Aorta (tissue), 5 donors: ENCODE measurements at places on chromosomes 7 and 10.

GRCh38 chr7:152574892-152575548, 100.9 kb downstream of the XRCC2 start:
- DNase-seq = no peak

DNA sequence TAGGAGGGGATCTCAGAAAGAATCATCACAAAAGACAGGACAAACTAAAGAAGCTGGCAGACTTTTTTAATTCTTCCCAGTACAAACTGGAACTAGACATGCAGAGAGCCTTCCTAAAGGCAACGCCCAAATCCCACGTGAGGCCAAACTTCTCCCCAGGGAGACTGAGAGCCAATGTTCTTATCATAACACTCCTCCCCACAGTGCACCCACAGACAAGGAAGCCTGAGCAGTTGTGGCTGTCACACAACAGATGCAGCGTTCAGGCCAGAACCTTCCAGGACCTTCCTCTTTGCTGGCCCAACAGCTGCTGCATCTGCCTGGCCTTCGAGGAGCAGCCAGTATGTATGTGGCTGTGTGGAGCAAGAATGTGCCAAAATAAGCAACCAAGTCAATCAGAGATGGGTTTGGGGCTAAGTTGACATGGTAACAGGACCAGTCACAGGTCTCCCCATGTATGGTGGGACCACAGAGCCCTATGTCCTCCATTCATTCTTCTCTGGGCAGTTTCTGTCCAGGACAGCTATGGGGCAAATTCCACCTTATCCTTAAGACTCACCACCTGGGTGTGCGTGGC, 34.9 kb downstream of the SRPK2 start:
- DNase-seq = peak; percentile 71

GRCh38 chr7:126696256-126697038, 556.3 kb downstream of the GRM8 start:
- DNase-seq = no peak

DNA sequence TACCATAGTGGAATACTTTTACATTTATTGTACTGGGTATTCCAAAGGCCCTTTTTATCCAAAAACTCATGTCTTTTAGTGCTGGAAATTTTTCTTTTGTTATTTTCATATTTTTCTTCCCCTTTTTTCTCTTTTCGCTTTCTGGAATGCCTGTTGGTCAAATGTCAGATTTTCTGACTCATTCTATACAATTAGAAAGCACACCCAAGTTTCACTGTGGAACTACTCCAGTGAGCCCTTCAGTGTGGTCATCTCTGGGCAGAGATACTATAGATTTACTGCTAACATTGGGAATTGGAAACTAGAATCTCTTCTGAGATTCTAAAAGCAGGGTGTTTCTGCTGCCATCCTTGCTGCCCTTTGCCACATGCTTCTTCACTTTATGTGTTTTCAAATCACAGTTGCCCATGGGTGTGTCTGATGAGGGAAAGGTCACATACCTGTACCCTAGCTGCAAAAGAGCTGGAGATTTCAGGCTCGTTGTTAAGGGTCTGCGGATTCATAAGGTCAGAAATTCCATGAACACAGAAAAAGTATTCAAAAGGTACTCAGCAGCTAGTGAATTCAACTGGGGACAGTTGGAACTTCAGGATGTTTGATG, 5.6 kb upstream of the WASL start:
- DNase-seq = no peak

GRCh38 chr7:102994567-102994966, 80.0 kb downstream of the FBXL13 start:
- no peak for DNase-seq

DNA sequence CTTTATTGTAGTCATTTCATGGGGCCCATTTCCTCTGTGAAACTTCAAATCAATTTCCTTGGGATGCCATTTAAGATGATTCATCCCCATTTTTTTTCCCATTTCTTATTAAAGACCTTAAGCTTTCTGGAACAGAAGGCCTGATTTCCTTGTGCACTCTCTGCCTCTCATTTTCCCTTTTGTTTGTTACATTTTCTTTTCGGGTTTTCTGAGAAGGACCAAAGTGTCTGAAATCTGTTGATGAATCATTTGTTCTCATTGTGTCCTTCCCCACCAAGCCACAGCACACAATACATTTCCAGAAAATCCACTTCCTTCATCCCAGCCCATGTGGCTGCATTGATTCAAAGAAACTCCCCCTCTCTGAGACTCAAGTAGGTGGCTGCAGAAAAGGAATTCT, 372.4 kb downstream of the SFMBT2 start:
- no peak for DNase-seq

GRCh38 chr7:148967602-148968001, 60.7 kb downstream of the PDIA4 start:
- no peak for DNase-seq

DNA sequence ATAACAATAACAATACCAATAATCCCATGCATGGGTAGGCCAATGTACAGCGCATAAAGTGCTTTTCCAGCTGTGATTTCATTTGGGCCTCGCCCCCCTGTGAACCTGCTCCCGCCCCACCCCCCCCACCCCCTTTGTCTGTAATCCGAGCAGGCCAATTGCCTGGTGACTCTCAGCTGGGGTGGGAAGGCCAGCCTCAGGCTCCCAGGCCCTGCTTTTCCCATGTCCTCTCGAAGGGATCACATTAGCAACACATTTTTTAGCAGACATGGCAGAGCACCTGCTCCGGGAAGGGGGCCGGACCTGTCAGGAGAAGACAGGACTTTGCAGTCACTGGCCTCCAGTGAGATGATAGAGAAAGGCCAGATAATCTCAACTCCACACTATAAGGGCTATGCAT, 439.3 kb downstream of the RPS24 start:
- DNase-seq = no peak

- no peak for DNase-seq
These were observed 46.4 kb upstream of the SAMD8 start for GRCh38 chr10:75065076-75065475.

DNA sequence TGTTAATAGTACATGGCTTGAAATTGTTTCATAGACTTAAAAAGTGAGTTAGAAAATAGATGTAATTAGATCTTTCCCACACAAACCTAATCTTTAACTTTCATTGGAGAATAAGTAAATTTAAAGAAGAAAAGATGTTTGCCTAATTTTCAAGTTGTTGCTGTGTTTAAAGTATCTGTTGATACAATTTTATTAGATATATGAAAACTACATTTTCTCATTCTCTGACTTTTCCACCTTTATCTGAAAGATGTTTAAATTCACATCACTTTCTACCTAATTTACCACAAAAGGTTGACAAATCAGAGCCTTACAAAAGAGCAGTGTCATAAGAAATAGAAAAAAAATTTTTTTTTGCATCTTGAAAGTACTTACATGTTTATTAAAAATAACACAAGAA, 45.8 kb downstream of the SHOC2 start:
- DNase-seq = no peak

- no peak for DNase-seq
These were observed 168.7 kb upstream of the ITGB1 start for GRCh38 chr10:33126742-33127141.

DNA sequence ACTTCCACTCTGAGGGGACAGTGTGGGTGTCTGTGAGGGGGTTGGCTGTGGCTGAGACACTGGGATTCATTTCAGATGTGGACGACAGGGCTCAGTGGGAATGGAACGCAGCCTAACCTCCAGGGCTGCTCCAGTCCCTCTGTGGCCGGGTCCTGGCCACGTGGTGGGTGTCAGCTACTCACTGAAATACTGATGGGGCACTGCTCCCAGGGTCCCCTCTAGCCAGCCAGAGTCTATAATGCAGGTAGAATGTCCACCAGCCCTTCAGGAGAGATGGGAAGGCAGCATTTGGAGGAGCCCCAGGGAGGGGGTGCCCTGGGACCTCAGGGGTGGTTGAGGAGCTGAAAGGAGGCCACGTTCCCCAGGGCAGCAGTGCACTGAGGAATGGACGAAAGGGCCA, 87.2 kb upstream of the LANCL2 start:
- no peak for DNase-seq

DNA sequence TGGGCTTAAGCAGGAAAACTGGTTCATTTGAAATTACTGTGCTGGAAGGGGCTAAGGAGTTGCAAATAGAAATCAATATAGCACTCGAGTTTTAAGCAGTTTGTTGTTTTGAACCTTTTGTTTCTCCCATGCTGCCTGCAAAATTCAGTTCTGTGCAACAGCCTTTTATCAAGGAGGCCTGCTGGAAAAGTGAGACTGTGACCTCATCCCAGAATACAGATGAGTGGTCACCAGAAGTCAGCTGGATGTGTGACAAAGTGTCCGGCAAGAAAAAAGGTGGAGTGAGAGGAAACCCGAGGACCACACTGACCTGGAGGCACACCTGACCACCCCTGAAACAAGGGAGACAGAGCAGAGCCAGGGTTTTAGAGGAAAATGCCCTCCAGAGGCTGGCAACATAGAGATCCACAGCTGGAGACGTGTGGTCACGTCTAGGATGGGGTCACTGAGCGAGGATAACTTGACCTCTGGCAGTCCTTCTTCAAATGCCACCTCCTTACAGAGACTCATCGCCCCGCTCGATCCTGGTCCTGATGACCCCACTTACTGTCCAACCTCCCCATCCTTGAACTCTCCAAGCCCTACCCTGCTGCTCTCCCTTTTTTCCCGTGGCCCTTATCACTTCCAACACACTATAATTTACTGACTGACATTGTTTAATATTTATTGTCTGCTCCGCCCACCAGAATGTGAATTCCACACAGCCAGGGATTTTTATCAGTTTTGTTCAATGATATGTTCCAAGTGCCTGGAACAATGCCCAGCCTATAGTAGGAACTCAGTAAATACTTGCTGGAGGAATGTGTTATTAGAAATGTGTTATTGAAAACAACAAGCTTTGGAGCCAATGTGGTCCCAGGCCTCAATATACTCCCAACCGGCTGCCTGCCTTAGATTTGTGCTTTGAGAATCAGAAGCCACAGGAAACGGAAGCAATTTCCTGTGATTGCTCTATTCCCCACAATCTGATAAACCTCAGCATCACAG, 243.8 kb downstream of the GLI3 start:
- no peak for DNase-seq

GRCh38 chr10:130787821-130788220, 523.7 kb downstream of the TCERG1L start:
- no peak for DNase-seq

- DNase-seq = no peak
These were observed 32.0 kb downstream of the GPAM start for GRCh38 chr10:112151524-112152039.

DNA sequence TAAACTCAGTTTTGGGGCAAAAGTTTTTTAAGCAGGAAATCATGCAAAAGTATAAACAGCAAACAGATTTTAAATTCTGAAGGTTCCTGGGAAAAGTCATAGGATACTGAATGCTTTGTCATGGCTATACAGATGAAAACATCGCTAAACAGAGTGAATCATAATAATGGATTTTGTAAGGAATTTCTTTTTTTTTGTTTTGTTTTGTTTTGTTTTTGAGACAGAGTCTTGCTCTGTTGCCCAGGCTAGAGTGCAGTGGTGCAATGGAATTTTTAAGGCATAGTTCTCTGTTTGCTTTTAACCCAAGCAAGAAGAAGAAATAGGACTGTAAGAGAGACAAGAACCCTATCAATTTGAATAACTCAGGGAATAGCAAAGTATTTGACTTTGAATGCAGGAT, 285.3 kb downstream of the NRG3 start:
- no peak for DNase-seq

DNA sequence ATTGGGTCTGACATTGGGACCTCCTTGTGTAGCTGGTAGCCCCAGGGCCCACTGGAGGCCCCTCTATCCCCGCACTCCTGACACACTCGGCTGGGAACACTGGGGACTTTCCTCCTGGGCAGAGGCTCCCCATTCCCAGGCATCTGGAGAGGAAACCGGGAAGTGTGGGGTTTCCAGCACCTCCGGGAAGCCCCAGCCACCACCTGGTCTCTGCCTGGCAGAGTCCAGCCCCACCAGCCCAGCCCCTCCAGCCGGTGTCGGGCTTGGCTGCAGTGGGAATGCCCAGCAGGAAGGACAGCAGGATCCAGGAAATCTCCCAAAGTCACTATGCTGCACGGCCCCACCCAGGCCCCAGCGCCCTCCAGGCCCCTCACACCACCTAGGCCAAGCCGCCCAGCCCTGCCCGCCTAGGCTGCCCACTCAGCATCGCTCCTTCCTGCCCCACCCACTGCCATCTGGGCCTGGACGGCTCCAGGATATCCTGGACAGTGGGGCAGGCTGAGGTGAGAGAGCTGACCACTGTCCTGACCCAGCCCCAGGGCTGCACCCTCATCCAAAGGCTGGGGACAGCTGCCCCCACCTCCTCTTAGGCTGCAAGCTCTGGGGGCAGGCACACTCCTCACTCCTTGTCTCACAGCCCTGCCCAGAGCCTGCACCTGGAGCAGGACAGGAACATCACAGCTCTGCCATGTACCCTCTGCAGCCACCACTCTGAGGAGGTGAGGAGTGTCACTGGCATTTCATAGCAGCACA, 11.8 kb downstream of the RASGEF1A start:
- DNase-seq = peak; percentile 35

GRCh38 chr7:6691103-6691502, 15.6 kb downstream of the ZNF12 start:
- no peak for DNase-seq

- DNase-seq = no peak
These were observed 60.4 kb downstream of the EVX1 start for GRCh38 chr7:27303026-27303425.
